ENCODE measurements at places on chromosomes 7 and 10.

DNA sequence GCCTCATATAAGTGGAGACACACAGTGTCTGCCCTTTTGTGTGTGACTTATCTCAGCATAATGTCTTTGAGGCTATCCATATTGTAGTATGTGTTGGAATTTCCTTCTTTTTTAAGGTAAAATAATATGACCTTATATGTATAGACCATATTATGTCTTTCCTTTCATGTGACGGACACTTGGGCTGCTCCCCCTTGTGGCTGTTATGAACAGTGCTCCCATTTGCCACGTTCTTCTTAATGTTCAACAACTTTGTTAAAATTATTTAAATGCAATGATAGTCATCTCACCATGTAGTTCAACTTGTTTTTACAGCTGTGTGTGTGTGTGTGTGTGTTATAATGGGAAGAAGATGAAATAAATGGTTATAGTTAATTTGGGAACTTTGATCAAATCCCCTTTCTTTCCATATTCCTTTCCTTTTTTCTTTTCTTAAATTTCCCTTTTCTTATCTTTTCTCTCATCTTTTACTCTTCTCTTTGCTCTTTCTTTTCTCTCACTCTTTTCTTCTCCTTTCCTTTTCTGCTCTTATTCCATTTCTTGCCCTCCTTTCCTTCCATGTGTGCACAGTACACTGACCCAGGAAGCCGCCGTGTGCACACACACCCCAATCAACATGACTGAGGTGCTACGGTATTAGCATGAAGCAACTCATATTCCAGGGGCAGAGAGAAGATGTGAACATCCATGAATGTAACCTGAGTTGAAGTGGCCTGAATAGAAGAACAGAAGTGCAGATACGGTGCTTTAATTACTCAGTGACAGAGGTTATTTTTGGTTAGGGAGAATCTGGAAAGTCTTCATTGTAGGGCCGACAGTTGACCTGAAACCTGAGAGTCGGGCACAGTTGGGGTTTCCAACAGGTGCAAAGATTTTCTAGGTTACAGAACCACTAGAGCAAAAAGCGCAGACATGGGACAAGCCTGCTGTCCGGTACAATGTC, 596.6 kb downstream of the SDK1 start:
- DNase-seq, result peak; percentile 44

GRCh38 chr7:47474211-47474936, 107.5 kb downstream of the TNS3 start:
- DNase-seq, result no peak

GRCh38 chr10:91511549-91512330, 101.6 kb downstream of the HECTD2 start:
- DNase-seq, result no peak

GRCh38 chr7:96188591-96188991, 133.3 kb downstream of the SLC25A13 start:
- no peak for DNase-seq

GRCh38 chr7:107428642-107429041, 41.2 kb upstream of the GPR22 start:
- DNase-seq, result no peak

GRCh38 chr10:22837351-22837750, 90.5 kb upstream of the ARMC3 start:
- no peak for DNase-seq

GRCh38 chr7:38830826-38831225, 78.2 kb downstream of the VPS41 start:
- no peak for DNase-seq

DNA sequence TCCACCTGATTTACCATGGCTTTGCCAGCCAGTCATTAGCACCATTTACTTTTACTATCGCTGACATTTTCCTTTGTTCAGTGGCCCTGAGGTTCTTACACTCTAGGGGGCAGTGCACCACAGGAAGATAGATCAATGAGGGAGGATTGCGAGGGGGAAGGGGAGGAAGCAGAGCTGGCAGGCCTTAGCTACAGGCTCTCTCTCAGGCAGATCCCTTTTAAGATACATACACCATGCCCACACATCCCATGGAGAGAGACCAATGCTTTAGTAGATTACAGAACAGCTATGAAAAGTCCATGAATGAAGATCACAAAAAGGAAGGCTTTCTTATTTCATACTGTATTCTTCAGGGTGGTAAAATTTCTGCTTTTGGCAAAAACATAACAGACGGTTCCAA, 47.4 kb downstream of the DENND11 start:
- peak; percentile 45 for DNase-seq

- DNase-seq, result no peak
Observed at GRCh38 chr7:135757719-135758411, 9.3 kb upstream of the FAM180A start.

GRCh38 chr10:35440016-35440415, 103.7 kb downstream of the CCNY start:
- no peak for DNase-seq

GRCh38 chr10:44713307-44713706, 197.8 kb upstream of the TMEM72 start:
- no peak for DNase-seq

- DNase-seq, result no peak
Observed at GRCh38 chr10:108409306-108409705, 1244.8 kb upstream of the SORCS1 start.

- no peak for DNase-seq
Observed at GRCh38 chr10:58393317-58393716, 8.1 kb downstream of the TFAM start.

- DNase-seq, result no peak
Observed at GRCh38 chr7:138338361-138338760, 121.7 kb upstream of the TRIM24 start.

All from stimulated activated CD4-positive, alpha-beta T cell treated with anti-CD3 and anti-CD28 coated beads, Interleukin-1b, Interleukin-23, amount 100 ng/mL, for 48 hours (primary cell).